Gastrocnemius medialis (tissue), 4 donors: ENCODE measurements at places on chromosomes 11 and 22. TPM values are rescaled to one million over a fixed set of nuclear protein-coding genes. Genes with fewer than 3 reads are reported as not detected.

Gene C11orf52
- total RNA-seq: 6.7 TPM

Gene FGF4
- not detected for total RNA-seq

Gene SCGB1A1
- not detected for total RNA-seq

Gene BDNF
- 0.09 TPM for total RNA-seq

Gene FJX1
- total RNA-seq: 2.4 TPM

DNA sequence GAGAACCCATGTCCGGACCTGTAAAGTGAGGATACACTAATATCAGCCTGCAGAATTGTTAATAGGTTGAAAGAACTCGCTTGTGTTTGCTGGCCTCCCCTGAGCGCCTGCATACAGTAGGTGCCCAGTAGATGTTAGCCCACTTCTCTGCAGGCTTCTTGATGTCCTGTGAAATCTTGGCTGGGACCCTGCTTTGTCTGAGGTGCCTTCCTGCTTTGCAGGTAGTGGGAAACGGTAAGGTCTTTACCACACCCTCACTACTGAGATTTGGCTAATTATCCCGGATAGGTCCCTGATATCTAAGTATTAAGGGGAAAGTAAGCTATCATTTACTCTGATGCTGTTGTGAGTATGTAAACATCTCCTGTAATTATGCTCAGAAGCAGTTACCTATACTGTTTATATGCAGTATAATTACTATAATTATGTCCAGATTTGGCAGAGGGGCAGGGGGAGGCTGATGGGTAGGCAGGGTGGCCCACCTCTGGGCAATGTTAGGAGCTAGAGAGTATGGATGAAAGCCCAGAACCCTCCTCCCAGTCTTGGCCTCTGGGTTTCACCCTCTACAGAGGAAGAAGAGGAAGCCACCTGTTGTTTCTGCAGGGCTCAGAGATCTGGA is 1.2 kb upstream of the ARRB1 start:
- H3K4me1 ChIP-seq: peaks cover 30% of the 10 kb centered on the region
- peak overlapping the region; percentile 72 for H3K4me3 ChIP-seq
- H3K27me3 ChIP-seq: no peaks in the 10 kb centered on the region
- no peak for DNase-seq
- H3K27ac ChIP-seq: peak overlapping the region; percentile 86

DNA sequence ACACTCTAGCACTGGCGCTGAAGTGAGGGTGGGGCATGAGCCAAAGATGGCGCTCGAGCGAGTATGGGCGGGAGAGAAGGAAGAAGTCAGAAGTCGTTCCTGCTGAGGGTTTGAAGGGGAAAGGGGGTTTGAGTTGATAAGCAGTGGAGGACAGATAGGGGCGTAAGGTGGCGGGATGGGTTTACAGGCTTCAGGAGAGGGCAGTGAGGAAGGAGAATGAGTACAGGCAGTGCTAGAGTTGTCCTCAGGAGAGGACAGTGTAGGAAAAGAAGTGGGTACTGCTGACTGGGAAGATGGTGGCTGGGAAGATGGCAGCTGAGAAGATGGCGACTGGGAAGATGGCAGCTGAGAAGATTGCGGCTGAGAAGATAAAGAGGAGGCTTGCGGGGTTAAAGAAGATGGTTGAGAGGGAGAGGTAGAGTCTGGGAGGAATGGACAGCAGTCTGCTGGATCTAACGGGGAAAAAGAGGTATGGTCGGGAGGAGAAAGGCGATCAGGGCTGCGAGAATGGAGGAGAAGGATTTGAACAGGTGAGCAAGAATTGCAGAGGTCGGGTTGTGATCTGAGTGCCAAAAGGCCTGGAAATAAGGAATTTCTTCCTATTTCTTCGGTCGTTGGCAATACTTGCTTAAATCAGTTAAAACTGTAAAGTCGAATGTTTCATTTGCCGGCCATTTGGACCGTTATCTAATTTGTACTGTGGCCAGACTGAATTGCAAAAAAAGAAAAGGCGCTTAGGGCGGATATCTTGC is 5.2 kb downstream of the PPFIBP2 start:
- H3K27ac ChIP-seq: no peak overlapping the region
- peaks cover 28% of the 10 kb centered on the region for H3K4me1 ChIP-seq
- no peaks in the 10 kb centered on the region for H3K27me3 ChIP-seq
- H3K36me3 ChIP-seq: no peaks in the 10 kb centered on the region

- no peaks in the 10 kb centered on the region for H3K27me3 ChIP-seq
- no peaks in the 10 kb centered on the region for H3K36me3 ChIP-seq
- H3K4me1 ChIP-seq: peaks cover 43% of the 10 kb centered on the region
- DNase-seq: peak; percentile 50
- H3K27ac ChIP-seq: peak overlapping the region; percentile 90
Measured at GRCh38 chr11:33751878-33752277, 15.7 kb upstream of the CD59 start.

DNA sequence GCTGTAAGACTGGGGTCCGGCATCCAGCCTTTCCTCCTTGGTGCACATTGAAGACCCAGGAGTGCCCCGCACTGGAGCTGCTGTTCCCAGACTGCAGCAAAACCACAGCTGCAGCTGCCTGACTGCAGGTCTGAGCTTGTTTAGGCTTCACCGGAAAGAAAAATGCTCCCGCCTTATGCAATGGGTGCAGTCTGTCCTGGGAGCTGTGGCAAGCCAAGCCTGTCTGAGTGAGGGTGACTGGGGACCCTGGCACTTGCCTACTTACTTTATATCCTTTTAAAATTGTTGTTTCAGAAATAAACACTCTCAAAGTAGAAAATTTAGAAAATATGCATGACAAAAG is 23.3 kb upstream of the CD44 start:
- H3K27ac ChIP-seq: no peak overlapping the region
- H3K36me3 ChIP-seq: no peaks in the 10 kb centered on the region
- no peaks in the 10 kb centered on the region for H3K27me3 ChIP-seq
- H3K4me3 ChIP-seq: no peak overlapping the region
- peaks cover 4% of the 10 kb centered on the region for H3K4me1 ChIP-seq

- no peak overlapping the region for H3K4me3 ChIP-seq
- DNase-seq: no peak
- no peaks in the 10 kb centered on the region for H3K27me3 ChIP-seq
- H3K27ac ChIP-seq: no peak overlapping the region
- H3K36me3 ChIP-seq: no peaks in the 10 kb centered on the region
Measured at GRCh38 chr11:30510750-30511149, 75.4 kb downstream of the MPPED2 start.

DNA sequence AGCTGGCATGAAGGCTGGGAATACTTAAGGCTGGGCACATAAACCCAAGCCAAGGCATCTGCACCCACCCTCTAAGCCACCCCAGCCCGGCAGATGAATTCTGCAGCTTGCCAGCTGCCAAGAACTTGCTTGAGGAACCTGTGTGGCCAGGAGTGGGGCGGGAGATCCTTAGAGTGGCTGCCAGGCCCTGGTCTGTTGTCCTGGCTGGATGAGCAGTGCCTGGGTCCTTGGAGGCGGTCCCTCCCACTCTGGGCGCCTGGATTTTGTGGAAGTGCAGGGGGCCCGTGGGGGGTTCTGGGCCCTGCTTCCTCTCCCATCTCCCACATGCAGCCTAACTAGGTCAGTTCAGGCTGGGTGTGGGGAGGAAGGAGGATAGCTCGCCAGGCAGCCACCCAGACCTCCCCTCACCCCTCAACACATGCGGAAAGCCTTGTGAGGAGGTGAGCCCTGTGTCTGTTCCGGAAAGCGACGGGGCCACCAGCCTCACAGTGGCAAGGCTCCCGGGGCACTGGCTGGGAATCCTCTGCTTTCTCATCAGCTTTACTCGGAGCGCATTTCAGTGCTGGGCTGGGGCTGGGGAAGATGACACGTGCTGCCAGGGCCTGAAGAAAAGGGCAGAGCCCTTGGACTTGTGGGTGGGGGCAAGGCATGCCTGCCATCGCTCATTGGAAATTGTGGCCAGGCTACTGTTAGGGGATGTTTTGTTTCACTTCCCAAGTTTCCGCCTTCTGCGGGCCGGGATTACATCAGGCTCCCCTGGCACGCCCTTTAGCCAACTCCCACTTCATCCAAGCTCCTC is 8.4 kb downstream of the DAGLA start:
- H3K4me3 ChIP-seq: peak overlapping the region; percentile 26
- DNase-seq: peak; percentile 56
- no peaks in the 10 kb centered on the region for H3K27me3 ChIP-seq
- H3K4me1 ChIP-seq: peaks cover 19% of the 10 kb centered on the region
- no peaks in the 10 kb centered on the region for H3K36me3 ChIP-seq

DNA sequence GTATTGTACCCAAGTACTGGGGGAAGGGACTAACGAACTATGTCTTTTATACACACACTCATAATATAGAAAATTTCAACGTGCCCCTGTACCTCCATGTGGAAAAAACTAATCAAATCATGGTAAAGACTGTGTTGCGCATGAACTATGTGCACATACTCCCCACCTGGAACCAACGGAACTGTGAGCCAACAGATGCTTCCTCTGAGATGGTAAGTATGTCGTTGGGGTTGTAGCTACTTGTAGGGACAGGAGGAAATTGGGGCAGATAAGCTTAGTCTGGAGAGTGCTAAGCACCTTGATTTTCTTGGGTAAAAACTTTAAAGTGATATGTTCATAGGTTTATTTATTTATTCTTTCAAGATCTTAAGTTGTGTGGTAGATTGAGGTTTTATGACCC is 40.1 kb downstream of the GLYAT start:
- DNase-seq: no peak
- no peaks in the 10 kb centered on the region for H3K36me3 ChIP-seq
- no peaks in the 10 kb centered on the region for H3K4me1 ChIP-seq
- H3K27ac ChIP-seq: no peak overlapping the region
- no peak overlapping the region for H3K4me3 ChIP-seq

DNA sequence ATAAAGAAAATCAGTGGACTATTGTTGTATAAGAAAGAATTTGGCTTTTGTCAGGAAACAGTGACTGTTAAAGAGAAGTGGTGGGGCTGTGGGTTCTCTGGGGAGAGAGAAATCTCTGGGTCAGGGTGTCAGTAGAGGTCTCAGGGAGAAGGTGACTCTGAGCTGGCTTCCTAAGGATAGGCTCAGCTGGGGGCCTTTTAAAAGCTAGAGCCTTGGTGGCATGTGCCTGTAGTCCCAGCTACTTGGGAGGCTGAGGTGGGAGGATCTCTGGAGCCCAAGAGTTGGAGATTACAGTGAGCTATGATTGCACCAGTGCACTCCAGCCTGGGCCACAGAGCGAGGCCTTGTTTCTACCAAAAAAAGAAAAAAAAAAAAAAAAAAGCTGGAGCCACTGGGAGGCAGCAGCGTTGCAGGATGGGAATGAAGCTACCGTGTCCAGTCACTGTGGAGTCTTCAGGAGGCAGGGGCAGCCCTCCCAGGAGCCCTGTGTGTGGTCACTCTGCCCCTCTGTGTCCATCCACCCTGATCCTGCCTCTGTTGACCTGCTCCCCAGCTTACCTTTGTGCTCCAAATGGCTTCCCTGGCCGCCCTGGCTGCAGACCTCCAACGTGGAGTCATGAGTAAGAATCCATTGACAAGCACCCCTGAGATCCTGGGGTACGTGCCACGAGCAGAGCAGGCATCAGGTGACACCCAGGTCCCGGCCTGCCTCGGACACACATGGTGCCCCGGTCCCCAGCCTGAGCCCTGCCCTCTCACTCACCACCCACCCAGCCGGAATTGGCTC is 5.4 kb upstream of the MIF start:
- H3K27ac ChIP-seq: peak overlapping the region; percentile 34
- H3K4me1 ChIP-seq: peaks cover 10% of the 10 kb centered on the region
- no peak overlapping the region for H3K4me3 ChIP-seq
- no peak for DNase-seq
- H3K27me3 ChIP-seq: no peaks in the 10 kb centered on the region
- H3K36me3 ChIP-seq: no peaks in the 10 kb centered on the region

- DNase-seq: no peak
- no peak overlapping the region for H3K27ac ChIP-seq
- H3K4me3 ChIP-seq: no peak overlapping the region
- no peaks in the 10 kb centered on the region for H3K4me1 ChIP-seq
- H3K27me3 ChIP-seq: no peaks in the 10 kb centered on the region
Measured at GRCh38 chr11:78504181-78504580, 70.5 kb downstream of the NARS2 start.

GRCh38 chr11:12245549-12246016 is 131.8 kb upstream of the PARVA start:
- H3K4me1 ChIP-seq: peaks cover 6% of the 10 kb centered on the region
- no peak overlapping the region for H3K4me3 ChIP-seq
- no peak for DNase-seq
- no peaks in the 10 kb centered on the region for H3K27me3 ChIP-seq
- H3K36me3 ChIP-seq: no peaks in the 10 kb centered on the region
- no peak overlapping the region for H3K27ac ChIP-seq

- H3K36me3 ChIP-seq: peaks cover 26% of the 10 kb centered on the region
- H3K4me1 ChIP-seq: peaks cover 44% of the 10 kb centered on the region
- no peaks in the 10 kb centered on the region for H3K27me3 ChIP-seq
Measured at GRCh38 chr11:819943-820649, 1.4 kb downstream of the PNPLA2 start.

DNA sequence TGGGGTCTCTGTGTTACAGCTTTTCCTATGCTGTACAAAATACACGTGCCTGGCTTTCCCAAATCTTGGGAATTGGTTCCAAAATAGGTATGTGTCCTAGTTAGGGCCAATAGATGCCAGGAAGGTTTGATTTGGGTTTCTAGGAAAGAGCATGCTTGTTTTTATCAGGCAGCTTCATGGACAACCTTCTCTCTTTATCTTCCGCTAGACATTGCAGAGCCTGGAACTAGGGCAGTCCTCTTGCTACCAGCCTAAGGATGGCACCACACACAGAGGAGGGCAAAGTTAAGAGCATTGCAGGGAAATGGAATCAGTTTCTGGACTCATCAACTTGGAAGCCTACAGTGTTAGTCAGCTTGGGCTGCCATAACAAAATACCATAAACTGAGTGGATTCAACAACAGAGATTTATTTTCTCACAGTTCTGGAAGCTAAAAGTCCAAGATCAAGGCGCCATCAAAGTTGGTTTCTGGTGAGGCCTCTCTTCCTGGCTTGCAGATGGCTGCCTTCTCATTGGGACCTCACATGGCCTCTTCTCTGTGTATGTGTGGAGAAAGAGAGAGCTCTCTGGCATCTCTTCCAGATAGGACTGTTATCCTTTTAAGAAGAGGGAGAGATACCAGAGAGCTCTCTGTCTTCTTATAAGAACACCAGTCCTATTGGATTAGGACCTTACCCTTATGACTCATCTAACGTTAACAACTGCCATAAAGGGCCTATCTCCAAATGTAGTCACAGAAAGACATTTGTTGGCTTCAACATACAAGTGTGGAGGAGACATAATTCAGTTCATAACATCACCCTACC is 27.3 kb upstream of the CREB3L1 start:
- no peak for DNase-seq
- H3K36me3 ChIP-seq: no peaks in the 10 kb centered on the region
- H3K27ac ChIP-seq: no peak overlapping the region
- no peak overlapping the region for H3K4me3 ChIP-seq
- no peaks in the 10 kb centered on the region for H3K4me1 ChIP-seq
